ENCODE measurements at places on chromosomes 5 and 9.
A peak's percentile ranks its signal among the peaks of the same experiment; 100 is the strongest.

GRCh38 chr9:89400403-89401116 lies 82.3 kb downstream of the SECISBP2 start:
- H3K4me1 ChIP-seq: no peaks in the 10 kb centered on the region
- H3K36me3 ChIP-seq: no peaks in the 10 kb centered on the region
- peaks cover 38% of the 10 kb centered on the region for H3K27me3 ChIP-seq
- no peak overlapping the region for H3K4me3 ChIP-seq

GRCh38 chr5:161547406-161547737 lies 847 bp upstream of the GABRB2 start:
- 0 out of 2 replicates have a peak, but pooled peaks cover 7% of the 10 kb centered on the region for H3K4me1 ChIP-seq
- no peak overlapping the region for H3K27ac ChIP-seq
- H3K27me3 ChIP-seq: peaks cover 14% of the 10 kb centered on the region
- H3K4me3 ChIP-seq: no peak overlapping the region
- H3K36me3 ChIP-seq: no peaks in the 10 kb centered on the region

GRCh38 chr5:120207129-120207528 lies 257.0 kb upstream of the PRR16 start:
- H3K27ac ChIP-seq: no peak overlapping the region
- no peaks in the 10 kb centered on the region for H3K36me3 ChIP-seq
- no peaks in the 10 kb centered on the region for H3K27me3 ChIP-seq
- DNase-seq: no peak

DNA sequence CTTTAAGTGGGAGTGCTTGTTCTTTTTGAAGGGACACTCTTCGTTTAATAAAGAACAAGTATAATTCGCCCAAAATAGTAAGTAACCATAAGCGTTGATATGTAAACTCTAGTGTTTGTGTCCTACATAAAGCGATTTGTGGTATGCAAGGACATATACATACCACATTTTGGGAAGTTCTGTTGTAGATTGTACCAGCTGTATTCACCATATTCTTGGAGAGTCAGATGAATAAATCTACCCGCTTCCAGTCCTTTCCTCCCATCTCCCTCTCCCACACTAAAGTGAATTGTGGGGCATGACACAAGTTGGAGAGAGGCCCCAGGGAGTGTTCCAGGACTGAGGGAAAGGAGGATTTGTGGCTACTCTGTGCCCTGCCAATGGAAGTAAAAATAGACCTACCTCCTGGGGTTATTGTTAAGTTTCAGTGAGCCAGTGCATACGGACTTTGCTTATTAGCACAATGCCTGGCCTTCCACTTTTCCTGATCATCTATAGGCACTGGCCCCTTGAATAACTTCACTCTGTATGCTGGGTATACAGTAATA lies 40.6 kb downstream of the ARHGAP26 start:
- no peak overlapping the region for H3K4me3 ChIP-seq
- H3K4me1 ChIP-seq: peaks cover 5% of the 10 kb centered on the region
- no peaks in the 10 kb centered on the region for H3K36me3 ChIP-seq

DNA sequence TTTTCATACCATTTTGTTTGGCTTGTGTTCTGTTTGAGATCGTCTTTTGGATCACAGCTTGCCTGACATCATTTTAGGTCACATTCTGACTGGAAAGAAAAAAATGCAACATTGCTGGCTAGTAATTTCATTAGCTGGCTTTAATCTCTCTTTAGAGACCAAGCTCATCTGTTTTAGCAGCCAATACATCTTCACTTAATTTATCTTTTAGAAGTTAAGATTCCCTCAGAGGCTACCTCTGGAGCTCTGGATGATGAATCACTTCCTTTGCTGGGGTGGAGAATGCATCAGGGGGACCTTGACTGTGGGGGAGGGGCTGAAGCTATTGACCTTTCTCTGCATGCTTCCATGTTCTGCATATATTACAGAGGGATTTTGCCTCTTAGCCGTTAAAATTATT lies 181.5 kb upstream of the OTULINL start:
- peak overlapping the region; percentile 69 for H3K4me3 ChIP-seq
- peak; percentile 74 for DNase-seq
- peaks cover 71% of the 10 kb centered on the region for H3K36me3 ChIP-seq
- peaks cover 84% of the 10 kb centered on the region for H3K4me1 ChIP-seq

All from HFFc6 (cell line).